Body of pancreas (tissue), 4 donors: ENCODE measurements at places on chromosomes 6 and 20. TPM values are rescaled to one million over a fixed set of nuclear protein-coding genes. Genes with fewer than 3 reads are reported as not detected.
A peak's percentile ranks its signal among the peaks of the same experiment; 100 is the strongest.

DNA sequence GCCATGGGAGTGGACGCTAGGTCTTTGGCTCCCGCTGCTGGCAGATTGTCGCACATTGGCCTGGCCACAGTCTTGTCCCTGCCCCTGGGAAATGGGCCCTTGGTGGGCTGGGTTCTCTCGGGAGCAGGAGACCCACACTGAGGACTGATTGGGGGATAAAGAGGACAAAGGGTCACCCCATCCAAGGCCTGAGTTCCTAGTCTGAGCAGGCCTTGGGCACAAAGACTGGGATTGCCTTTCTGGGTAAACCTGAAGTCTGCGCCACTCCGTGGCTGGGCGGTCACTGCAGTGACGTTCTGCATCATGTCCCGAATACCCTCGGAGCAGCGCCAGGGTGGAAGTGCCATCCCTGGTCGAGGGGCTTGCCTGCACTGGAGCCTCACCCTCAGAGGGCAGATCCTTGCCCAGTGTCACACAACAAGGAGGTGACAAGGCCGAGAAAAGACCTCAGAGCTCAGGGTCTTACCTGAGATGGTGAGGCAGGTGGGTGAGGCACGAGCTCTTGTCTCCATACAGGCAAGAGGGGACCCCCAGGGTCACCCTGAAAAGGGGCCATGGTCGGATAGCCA is 36.1 kb upstream of the ZBP1 start:
- H3K27ac ChIP-seq = no peak overlapping the region
- H3K27me3 ChIP-seq = no peaks in the 10 kb centered on the region
- peak; percentile 7 for DNase-seq
- H3K4me1 ChIP-seq = peaks cover 4% of the 10 kb centered on the region

DNA sequence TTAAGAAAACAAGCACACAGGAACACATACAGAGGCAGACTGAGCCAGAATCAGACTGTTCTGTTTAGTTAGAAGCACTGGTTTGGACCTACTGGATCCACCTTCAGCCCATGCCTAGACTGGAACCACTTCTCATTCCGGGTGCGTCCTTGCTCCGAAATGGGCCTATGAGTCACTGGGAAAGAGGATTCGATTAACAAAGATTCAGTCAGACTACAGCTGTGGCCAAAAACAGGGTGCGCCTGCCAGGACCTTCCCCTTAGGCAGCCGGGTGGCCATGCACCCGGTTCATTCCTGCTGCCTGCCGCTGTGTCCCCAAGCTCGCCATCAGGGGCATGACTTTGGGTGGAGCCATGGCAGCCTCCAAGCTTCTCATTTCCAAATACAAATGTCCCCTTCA is 14.5 kb upstream of the KCNK5 start:
- no peaks in the 10 kb centered on the region for H3K27me3 ChIP-seq
- H3K36me3 ChIP-seq = no peaks in the 10 kb centered on the region
- H3K4me3 ChIP-seq = no peak overlapping the region
- no peak for DNase-seq

DNA sequence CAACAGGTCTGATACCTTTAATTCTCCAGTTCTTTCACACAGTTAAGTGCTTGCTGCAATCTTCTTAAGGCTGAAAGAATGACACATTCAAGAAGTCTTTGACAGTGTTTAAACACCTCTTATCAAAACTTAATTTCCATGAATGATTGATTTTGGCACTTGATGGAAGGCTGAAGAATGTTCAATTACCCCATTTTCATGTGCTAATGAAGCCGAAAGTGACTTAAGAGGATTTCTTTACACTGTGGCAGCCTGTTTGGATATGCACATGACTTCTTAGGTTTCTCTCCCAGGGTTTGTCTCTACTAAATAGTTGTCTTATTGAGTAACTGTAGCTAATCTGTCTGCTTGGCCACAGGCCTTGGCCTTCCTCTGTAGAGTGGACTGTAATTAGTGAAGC is 81.1 kb upstream of the PRDM1 start:
- H3K4me3 ChIP-seq = no peak overlapping the region
- H3K4me1 ChIP-seq = no peaks in the 10 kb centered on the region
- H3K36me3 ChIP-seq = no peaks in the 10 kb centered on the region
- DNase-seq = no peak
- H3K27me3 ChIP-seq = no peaks in the 10 kb centered on the region

DNA sequence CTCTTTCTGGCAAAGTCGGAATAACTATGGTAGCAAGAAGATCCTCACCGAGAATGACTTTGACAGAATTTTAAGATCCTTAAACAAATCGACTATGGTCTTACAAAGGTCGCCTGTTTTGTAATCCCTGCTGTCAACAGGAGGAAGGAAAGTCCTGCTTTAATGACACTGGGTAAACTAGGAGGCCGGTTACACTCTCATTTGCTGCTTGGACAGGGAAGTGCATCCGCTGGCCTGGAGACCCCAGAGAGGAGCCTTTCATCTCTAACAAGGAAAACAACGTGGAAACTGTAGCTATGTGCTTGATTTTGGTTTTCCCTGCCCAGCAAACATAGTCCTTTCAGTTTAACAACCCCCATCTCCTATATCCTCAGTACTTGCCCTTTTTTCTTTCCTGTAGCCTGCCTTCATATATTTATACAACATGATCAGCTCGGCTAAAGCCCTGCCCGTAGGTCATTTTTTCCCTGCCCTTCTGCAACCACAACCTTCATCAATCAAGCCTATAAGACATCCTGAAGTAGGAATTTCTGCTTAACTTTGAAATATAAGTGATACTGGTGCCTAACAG is 97.2 kb upstream of the RIN2 start:
- no peaks in the 10 kb centered on the region for H3K36me3 ChIP-seq
- no peak overlapping the region for H3K27ac ChIP-seq
- no peak overlapping the region for H3K4me3 ChIP-seq
- no peaks in the 10 kb centered on the region for H3K4me1 ChIP-seq
- H3K27me3 ChIP-seq = no peaks in the 10 kb centered on the region
- DNase-seq = no peak

DNA sequence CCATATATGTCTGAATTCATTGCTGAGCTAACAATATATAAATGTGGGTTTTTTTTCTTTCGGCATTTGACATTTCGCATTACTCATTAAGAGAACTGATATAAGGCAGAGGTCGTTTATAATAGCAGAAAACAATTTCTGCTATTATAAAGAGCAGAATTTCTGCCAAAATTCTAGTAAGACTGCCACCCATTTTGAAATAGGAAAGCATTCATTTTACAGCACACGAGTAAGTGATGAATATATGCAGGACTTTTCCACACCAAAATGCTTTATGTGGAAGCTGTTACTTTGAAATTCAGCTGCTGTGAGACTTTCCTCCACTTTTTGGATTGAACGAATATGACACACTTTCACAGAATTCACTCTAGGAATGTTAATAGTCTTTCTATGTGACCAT is 610.9 kb upstream of the MAN1A1 start:
- no peaks in the 10 kb centered on the region for H3K36me3 ChIP-seq
- no peaks in the 10 kb centered on the region for H3K4me1 ChIP-seq
- H3K27me3 ChIP-seq = no peaks in the 10 kb centered on the region
- no peak for DNase-seq

- no peak for DNase-seq
- no peaks in the 10 kb centered on the region for H3K27me3 ChIP-seq
- H3K27ac ChIP-seq = no peak overlapping the region
These were observed 192.2 kb downstream of the TPBG start for GRCh38 chr6:82555801-82556200.

- no peak overlapping the region for H3K27ac ChIP-seq
- H3K4me3 ChIP-seq = no peak overlapping the region
- no peak for DNase-seq
- H3K4me1 ChIP-seq = no peaks in the 10 kb centered on the region
- no peaks in the 10 kb centered on the region for H3K27me3 ChIP-seq
These were observed 201.1 kb upstream of the CNR1 start for GRCh38 chr6:88367248-88367647.

DNA sequence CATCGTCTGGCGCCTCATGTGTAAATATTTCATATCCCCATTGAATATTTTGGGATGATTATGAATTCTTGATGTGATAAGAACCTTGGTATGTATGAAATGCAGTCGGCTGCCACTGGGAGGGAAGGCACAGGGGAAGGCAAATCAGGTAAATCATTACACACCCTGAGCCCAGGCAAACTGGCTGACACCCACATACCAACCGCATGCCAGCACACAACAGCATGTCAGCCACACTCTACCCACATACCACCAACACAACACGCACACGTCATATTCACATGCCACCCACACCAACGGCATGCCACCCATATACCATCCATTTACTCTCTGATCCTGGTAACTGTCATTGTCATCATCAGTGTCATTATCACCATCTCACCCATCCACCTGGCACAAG is 28.3 kb upstream of the MDGA1 start:
- no peaks in the 10 kb centered on the region for H3K36me3 ChIP-seq
- H3K4me3 ChIP-seq = no peak overlapping the region
- DNase-seq = peak; percentile 68
- peaks cover 9% of the 10 kb centered on the region for H3K4me1 ChIP-seq
- no peak overlapping the region for H3K27ac ChIP-seq
- H3K27me3 ChIP-seq = no peaks in the 10 kb centered on the region

DNA sequence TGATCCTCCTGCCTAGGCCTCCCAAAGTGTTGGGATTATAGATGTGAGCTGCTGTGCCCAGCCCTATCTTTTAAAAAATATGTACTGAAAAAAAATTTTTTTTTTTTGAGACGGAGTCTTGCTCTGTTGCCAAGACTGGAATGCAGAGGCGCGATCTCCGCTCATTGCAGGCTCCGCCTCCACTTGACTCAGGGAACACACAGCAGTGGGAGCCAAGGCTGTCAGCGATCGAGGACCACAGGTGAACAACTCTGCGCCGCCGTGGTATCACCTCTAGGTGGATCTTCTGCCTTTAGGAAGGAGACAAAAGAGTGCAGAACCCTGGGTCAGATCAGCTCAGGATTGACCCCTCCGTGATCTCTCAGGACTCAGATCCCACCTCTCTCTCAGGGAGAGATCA is 13.7 kb downstream of the RAET1E start:
- no peaks in the 10 kb centered on the region for H3K4me1 ChIP-seq
- no peaks in the 10 kb centered on the region for H3K27me3 ChIP-seq
- DNase-seq = peak; percentile 50
- no peak overlapping the region for H3K4me3 ChIP-seq
- H3K27ac ChIP-seq = no peak overlapping the region

DNA sequence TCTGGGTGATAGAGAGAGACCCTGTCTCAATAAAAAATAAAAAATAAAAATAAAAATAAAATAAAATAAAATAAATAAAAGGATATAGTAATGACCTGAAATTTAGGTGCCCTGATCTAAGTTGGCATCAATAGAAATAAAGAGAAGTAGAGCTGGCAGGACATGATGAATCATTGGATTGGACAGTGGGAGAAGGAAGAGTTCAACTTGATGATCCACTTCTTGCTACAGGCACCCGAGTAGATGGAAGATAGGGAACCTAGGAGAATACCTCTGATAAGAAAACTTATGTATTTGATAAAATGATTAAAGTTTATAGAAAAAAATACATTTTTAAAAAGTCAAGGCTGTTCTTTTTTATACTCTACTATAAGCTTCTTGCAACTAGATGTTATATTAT is 79.0 kb downstream of the ADTRP start:
- no peak for DNase-seq
- H3K4me1 ChIP-seq = no peaks in the 10 kb centered on the region
- H3K27ac ChIP-seq = no peak overlapping the region

DNA sequence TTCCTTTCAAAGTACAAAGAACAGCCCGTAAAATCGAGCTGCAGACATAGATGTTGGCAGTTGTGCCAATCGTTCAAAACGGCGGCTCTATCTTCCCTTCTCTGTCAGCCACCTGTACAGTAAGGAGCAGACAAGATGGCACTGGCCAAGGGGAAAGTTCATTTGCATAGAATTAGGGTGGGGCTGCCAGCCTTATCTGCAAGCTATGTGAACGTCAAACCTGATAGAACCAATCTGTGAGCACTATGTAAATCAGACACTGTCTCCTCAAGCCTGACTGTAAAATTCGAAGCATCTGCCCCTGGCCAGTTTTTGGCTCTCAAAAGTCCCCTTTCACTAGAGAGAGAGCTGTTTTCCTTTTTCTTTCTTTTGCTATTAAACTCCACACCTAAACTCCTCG is 374.5 kb downstream of the EPM2A start:
- no peaks in the 10 kb centered on the region for H3K4me1 ChIP-seq
- H3K27me3 ChIP-seq = no peaks in the 10 kb centered on the region
- H3K27ac ChIP-seq = no peak overlapping the region

DNA sequence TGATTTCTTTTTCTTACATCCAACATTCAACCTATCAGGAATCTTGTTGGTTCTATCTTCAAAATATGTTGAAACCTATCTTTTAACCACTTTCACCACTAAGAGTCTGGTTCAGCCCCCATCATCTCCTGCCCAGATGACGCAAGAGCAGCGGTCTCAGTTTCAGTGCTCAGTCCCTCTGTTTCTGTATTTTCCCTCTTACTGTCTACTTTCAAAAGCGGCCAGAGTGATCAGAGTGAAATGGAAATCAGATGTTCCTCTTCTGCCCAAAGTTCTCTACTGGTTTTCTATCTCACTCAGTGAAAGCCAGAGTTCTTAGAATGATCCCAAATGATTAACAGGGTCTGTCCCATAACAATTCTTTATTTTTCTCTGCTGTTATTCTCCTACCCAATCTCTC is 147.9 kb upstream of the PDE7B start:
- no peak overlapping the region for H3K4me3 ChIP-seq
- DNase-seq = no peak
- no peaks in the 10 kb centered on the region for H3K36me3 ChIP-seq
- H3K27ac ChIP-seq = no peak overlapping the region
- H3K4me1 ChIP-seq = no peaks in the 10 kb centered on the region

DNA sequence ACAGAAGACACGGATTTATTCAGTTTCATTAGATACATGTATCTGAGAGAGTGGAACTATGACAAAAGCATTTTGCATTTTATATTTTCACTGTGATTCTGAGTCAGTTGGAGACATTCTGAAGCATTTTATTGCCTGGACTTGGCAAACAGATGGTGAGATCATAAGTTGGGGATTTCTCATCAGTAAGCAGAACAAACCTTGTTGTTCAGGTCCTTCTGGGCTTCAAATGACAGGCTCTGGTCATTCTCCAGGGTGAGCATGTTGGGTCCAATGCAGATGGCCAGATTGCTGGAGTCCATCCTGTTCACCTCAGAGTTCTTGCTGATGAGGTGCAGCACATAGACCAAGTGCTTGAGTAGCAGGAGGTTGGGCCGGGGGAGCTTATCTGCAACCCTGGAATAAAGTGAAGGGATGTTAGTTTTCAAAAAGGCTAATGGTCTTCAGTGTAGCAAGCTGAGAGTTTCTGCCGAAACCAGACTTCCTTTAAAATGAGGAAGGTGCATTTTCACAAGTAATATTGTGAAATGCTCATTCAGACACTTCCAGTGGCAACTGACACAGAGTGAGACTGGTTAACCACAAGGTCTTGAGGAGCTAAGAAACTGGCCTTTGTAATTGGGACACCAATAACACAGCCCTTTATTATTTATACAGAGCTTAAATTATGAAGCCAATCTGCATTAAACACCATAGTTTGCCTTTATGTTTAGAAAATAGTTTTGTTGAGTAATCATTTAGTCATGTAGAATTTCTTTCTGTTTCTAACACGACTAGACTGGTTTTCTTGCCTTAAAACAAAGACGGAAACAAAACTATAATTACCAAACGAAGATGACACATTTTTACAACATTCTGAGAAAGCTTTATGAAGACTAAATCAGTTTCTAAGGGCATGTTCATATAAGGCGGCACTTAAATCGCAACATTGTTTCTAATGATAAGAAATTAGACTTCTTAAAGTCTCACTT is 5.6 kb downstream of the TAGAP start:
- peak overlapping the region; percentile 28 for H3K27ac ChIP-seq
- no peaks in the 10 kb centered on the region for H3K27me3 ChIP-seq
- peaks cover 12% of the 10 kb centered on the region for H3K4me1 ChIP-seq
- H3K4me3 ChIP-seq = no peak overlapping the region
- H3K36me3 ChIP-seq = no peaks in the 10 kb centered on the region

CST5 gene
- total RNA-seq = not detected

HRH3 gene
- not detected for total RNA-seq

HLA-DRA gene
- 20.1 TPM for total RNA-seq

PRRT1 gene
- total RNA-seq = not detected

MLN gene
- total RNA-seq = not detected

RNF182 gene
- 0.33 TPM for total RNA-seq

ULBP1 gene
- not detected for total RNA-seq
